Stimulated activated CD8-positive, alpha-beta memory T cell treated with anti-CD3 and anti-CD28 coated beads, Interleukin-15, amount 100 ng/mL, for 24 hours (primary cell): ENCODE measurements at places on chromosomes 5 and 9.

- no peak for DNase-seq
Observed at GRCh38 chr9:14440062-14440461, 126.1 kb upstream of the NFIB start.

DNA sequence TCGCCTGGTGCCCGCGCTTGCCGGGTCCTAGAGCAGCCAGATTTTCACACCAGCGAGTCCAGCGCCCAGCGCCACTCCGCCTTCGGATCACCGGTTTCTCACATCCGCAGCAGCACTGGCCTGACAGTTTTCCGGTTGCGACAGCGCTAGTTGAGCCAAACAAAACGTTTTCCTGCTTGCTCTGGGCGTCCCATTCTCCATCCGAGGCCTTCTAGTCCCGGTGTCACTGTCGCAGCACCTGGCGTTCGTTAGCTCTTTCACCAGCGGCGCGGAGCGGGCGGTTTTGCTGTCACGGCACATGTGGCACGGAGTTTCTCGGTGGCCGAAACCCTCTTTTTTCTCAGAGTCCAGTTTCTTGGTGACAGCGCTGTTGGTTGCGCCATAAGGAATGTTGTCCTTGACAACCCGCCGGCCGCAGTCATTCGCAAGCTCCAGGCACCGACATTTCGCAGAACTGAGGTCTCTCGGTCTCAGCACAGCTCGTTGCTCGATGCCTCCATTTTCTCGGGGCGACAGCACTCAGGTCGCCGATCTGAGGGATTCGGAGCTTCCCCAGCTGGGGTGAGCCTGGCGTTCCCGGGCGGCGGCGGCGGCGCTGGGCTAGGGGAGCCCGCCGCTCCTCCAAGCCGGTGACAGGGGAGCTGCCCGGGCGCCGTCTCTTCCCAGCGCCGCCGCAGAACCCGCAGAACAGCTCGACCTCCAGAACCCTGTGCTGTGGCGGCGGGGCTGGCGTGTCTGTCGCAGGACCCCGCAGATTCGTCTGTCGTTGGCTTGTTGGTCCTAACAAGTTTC is 47.8 kb downstream of the ANXA2R start:
- DNase-seq = peak; percentile 35

DNA sequence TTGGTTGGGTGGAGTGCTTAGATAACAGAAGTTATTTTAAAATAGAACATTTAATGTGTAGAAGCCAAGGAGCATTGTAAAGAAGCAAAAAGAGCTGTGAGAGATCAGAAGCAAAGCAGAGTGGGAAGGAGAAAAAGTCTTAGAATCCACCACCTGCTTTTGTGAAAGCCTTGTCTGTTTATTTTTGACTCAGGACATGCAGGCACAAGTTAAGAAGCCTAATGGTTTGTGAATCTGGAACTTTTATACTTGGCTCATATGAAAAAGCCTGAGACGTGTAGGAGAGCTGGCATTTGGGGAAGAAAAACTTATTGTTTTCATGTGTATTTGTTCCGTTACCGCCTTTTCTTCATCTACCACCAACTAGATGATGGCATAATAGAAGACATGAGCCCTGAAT is 38.5 kb upstream of the ITGA2 start:
- DNase-seq = no peak

DNA sequence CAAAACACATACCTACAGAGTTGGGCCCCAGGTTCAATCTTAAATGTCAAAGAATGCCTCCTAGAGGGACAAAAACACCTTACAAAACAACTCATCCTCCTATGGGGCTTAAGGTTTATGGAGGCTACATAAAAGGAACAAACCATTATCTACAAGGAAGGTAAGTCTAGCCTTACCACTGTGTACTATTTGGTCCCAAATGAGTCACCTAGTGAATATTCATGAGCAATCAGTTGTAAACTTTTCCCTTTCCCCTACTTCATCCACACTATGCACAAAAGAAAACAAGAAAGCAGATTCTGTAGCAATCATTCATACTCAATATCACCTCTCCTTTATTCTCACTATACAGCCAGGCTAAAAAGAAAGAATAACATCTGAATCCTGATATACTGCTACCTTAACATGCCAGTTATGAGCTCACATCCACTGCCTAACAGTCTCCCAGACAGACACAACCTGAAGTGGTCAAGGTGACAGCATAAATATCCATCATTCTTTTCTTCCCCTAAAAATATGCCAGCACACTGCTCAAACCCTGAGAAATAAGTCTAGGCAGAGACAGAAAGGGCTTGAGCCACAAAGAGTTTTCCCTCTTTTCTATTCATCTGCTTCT is 6.2 kb downstream of the OXCT1 start:
- no peak for DNase-seq

GRCh38 chr9:38336341-38336740 is 56.2 kb upstream of the ALDH1B1 start:
- no peak for DNase-seq

GRCh38 chr5:61622156-61622555 is 290.1 kb downstream of the ZSWIM6 start:
- DNase-seq = no peak

GRCh38 chr9:88905506-88905905 is 85.8 kb upstream of the S1PR3 start:
- DNase-seq = no peak

GRCh38 chr5:149999359-149999758 is 1.1 kb downstream of the TIGD6 start:
- DNase-seq = no peak

DNA sequence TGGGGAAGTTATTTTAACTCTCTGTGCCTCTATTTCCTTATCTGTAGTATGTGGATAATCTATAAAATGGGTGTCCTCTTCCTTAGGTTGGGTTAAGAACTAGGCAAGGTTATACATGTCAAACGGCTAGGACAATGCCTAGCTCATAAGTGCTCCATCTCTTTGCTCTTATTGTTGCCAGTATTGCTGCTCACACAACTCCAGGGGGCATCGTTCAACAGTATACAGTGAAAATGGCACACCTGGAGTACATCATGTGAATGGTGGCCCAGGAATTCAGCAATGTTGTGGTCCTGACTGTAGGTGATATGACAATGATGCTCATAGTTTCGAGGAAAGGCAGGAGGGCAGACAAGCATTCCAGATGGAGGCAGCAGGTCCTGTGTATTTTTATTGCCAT is 30.1 kb downstream of the SLIT3 start:
- no peak for DNase-seq

- no peak for DNase-seq
Observed at GRCh38 chr5:76299592-76299991, 103.5 kb upstream of the IQGAP2 start.

- no peak for DNase-seq
Observed at GRCh38 chr5:74328221-74328630, 312.3 kb downstream of the ENC1 start.
